Activated gamma-delta T cell treated with Interleukin-2 at 50 U/mL for 16 hours (primary cell): ENCODE measurements at places on chromosomes 5 and 9.

GRCh38 chr5:143562935-143563334, 159.4 kb upstream of the NR3C1 start:
- DNase-seq = no peak

DNA sequence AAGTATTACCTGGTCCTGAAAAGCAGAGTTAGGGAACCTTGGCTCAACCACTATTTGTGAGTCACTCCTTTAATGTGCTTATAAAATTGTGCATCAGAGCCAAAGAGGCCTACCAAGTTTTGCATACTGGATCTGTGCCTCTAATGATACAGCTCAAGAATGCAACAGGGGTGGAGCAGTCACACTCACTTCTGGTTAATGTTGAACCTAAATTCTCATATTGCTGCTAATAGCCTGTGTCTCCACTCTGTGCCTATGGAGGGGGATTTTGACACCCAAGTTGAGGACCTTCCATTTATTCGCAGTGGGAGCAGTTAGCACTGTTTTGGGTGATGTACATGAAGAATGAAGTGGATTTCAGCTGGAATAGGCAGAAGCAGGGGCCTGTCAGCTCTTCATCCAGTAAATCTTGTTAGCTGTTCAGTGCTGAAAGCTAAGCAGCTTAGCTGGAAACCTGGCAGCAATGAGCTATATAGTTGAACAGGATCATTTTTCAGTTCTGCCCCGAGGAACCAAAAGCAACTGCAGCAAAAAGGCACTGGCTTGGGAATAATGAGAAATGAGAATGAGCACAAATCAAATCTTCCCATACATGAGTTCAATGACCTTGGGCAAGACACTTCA, 9.7 kb downstream of the SH3TC2 start:
- no peak for DNase-seq

GRCh38 chr5:180114304-180115003, 42.9 kb upstream of the RNF130 start:
- no peak for DNase-seq

DNA sequence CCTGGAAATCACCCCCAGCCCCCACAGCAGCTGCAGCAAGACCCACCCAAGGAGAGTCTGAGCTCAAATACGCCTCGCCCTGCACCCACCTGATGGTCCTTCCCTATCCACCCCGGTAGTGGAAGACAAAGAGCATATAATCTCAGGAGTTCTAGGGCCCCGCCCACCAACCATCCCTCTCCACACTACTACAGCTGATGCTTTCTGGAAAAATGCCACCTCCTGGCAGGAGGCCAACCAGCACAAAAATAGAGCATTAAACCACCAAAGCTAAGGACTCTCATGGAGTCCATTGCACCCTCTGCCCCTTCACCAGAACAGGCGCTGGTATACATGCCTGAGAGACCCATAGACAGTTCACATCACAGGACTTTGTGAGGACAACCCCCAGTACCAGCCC, 22.5 kb upstream of the NIPSNAP3A start:
- DNase-seq = no peak

DNA sequence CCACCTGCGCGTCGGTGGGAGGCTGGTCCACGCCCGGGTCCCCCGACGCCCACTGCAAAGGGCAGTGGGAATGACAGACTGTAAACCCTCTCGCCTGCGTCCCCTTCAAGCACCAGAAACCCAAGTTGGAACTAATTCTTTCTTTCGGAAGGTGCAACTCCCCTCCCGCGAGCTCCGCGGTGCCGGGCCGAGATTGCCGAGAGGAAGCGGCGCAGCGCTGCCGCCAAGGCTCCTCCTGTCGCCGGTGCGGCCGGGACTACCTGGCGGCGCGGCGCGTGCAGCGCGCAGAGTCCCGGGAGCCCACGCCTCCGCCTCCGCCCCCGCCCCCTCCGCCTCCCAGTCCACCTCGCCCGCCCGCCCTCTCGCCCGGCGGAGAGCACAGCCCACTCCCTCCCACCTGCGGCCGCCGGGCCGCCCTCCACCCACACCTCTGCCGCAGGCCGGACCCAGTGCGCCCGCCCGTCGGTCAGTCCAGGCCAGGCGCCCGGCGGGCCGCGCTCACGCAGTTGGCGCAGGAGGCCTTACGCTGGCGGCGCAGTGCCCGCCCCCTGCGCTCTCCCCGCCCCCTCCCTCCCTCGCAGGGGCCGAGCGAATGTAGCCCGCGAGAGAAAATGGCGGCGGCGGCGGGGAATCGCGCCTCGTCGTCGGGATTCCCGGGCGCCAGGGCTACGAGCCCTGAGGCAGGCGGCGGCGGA, at the start of gene MAP3K1:
Gene MAP3K1, plus strand, starts transcription at position 587 of the 695 bp plus-strand sequence. Its CDS starts 25 bp downstream, at position 612.
- DNase-seq = peak; percentile 75

DNA sequence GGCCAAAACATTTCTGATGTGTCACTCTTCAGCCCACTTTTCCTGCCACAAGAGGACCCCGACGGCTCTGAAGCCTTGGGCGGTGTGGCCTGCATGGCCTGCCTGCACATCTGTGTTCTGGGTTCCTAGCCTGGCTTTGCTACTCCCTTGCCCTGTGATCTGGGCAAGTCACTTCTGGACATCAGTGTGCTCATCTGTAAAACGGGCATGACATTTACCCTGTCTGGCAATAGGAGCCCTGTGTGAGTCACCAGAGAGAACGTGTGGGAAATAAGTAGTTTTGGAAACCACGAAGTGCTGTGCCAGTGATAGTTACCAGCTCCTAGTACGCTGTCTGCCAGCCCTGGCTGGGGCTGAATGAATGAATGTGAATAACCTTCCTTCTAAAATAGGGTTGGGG, 90.8 kb downstream of the MACROH2A1 start:
- DNase-seq = no peak

DNA sequence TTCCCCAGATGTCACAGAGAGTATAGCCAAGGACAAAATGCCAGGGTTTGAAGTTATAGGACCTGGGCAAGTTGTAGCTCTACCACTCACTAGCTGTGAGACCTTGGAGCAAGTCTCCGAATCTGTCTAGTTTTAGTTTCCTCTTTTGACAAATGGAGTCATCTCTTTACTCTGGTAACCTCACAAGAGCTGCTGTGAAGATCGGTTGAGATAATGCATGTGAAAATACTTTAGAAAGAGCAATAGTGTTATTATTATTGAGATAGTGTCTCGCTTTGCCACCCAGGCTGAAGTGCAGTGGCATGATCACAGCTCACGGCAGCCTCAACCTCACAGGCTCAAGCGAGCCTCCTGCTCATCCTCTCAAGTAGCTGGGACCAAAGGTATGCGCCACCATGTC, 117.9 kb upstream of the NR5A1 start:
- no peak for DNase-seq

DNA sequence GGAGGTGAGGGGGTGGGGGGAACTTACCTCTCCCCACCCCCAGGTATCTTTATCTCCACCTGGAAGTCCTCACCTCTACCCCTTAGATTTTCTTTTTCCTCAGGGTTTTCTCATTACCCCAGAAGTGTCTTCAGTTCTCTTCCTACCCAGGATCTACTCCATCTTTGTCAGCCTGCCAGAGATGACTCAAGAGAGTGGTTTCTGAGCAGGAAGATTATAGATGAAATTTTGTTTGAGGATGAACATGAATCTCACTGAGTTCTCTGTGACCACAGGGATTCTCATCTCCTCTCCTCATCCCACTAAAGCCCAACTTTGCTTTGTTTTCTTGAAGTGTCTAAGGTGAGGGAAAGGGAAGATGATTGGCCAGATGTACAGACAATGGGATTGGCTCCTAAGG, 5.2 kb upstream of the HINT2 start:
- DNase-seq = no peak

- DNase-seq = no peak
These were observed 24.3 kb downstream of the S100Z start for GRCh38 chr5:76874088-76874581.

DNA sequence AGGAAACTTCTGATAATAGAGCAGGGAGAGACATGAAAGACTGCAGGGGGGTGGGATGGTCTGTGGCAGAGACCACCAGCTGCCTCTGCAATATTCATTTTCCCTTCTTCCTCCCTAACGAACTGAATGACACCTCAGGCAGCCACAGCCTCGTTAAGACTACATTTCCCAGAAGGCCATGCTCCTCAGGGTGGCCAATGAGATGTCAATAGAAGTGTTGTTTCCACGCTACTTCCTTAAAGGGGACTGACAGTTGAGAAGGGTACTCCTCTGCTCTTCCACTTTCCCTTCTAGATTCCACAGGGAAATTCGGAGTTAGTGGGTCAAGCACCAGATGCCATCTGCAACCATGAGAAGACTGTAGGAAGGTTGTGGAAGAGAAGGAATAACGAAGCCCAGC, 52.0 kb upstream of the DAPK1 start:
- DNase-seq = no peak

GRCh38 chr5:158483281-158483860, 616.3 kb downstream of the EBF1 start:
- DNase-seq = no peak

GRCh38 chr9:134103391-134103998, 32.4 kb upstream of the WDR5 start:
- no peak for DNase-seq

DNA sequence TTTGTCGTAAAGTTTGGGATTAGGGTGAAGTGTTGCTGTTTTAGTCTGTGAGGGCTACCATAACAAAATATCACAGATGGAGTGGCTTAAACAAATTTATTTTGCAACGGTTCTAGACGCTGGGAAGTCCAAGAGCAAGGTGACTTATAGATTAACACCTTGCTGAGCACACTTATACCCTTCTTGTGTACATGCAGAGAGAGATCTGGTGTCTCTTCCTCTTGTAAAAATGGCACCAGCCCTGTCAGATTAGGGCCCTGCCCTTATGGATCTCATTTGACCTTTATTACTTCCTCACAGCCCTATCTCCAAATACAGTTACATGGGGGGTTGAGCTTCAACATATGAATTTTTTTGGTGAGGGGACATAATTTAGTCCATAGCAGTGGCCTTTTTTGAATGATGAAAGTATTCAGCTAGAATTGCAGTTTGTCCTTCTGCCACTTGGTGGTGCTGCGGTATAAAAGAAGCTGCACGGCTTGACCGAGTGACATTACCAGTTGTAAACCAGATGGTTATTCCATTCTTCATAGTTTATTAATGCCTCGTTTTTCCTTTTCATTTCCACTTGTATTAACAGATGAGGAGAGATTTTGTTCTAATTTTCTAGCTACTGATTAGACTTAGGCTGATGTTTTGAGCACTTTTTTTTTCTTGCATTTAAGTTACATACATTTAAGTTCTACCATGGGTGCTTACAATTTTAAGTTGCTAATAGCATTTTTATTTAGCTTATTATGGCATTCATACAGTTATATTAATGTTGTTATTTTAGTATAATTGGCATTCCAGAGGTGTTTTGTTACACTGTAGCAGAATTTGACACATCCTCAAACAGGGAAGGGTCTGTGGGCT, 19.4 kb downstream of the DCP2 start:
- DNase-seq = peak; percentile 80

DNA sequence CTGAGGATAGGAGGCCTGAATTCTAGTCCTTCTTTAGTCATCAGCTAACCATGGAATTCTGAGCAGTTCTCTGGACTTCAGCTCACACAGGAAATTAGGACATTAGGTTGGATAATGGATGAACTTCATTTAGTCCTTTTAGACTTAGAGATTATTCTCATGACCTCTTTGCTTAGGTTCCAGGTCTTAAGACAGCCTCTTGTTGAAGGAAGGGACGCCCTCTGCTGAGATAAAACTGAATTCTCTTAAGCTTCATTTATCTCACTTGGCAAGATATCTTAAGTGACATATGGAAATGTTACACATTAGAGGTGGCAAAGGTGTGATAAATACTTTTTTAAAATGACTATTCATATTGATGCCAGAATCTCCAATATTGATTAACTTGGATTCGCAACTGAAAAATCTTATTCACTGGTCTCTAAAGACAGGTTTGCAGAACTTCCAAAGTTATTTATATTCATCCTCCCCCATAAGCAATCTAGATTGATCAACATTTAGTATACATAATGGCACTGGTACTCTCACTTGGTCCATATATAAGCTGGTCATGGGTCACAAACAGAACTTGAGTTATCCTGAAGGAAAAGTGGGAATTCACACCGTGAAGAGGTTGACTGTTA, 16.9 kb upstream of the ZNF366 start:
- DNase-seq = no peak

- no peak for DNase-seq
These were observed 80.6 kb upstream of the SIMC1 start for GRCh38 chr5:176157656-176158055.
